ENCODE measurements at places on chromosomes 7 and 10.
A peak's percentile ranks its signal among the peaks of the same experiment; 100 is the strongest.

DNA sequence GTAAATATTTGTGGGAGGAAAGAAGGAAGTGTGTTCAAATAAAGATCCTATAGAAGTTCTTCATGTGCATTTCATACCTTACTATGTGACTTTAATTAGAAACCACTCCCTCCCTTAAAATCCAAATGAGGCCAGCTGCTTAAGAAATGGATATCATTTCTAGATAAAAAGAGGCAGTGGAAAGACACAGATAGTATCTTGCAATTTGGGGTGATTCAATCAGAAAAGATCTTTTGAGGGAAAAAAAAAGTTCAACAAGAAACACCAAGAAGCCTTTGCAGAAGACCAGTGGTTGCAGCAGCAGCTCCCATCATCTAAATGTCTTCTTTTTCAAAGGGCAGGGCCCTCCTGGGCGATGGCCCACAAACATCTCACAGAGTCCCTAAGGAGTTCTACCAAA is 200.1 kb downstream of the LRRN3 start:
- DNase-seq, result no peak

GRCh38 chr7:157234271-157234670 is 95.5 kb downstream of the UBE3C start:
- DNase-seq, result no peak

DNA sequence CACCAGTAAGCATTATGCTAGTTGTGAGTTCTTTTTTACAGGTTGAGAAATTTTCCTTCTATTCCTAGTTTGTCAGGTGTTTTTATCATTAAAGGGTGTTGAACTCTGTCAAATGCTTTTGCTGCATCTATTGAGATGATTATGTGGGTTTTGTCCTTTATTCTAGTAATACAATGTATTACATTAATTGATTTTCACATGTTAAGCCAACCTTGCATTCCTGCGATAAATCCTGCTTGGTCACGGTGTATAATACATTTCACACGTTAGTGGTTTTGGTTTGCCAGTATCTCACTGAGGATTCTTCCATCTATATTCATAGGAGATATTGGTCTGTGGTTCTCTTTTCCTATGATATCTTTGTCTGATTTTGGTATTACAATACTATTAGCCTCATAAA is 136.0 kb downstream of the UBE2H start:
- DNase-seq, result no peak

DNA sequence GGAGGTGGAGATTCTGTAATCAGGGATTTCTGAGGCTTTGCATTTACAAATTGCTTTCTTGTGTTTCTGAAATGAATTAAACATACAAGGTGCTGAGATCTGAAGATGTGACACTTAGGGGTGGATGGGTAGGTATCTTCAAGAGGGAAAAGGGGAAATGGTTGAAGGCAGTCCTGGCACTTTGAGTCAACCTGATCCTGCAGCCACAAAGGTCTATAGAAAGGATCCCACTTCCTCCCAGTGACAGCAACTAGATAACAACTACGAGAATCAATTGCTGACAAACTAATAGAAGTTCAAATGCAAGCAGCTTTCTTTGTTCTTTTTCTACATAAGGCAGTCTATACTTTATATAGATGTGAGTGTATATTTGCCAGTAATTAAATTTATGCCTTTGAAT is 553.3 kb downstream of the MDFIC start:
- DNase-seq, result no peak

DNA sequence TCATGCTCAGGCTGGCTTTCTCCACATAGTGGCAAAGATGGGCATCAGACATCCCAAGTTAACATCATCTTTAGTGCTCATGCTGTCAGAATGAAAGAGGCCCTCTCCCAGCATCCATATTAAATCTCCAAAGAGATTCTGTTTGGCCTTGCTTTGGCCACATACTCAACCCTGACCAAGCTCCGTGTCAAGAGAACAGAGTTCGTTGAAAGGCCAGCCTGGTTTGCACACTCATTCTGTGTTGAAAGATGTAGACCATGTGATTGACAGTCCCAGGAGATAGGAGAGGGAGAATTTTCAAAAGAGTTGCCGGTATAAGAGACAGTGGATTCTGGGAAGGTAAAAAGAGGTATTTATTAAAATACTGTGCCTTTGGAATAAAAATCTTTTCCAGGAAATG is 19.7 kb downstream of the MET start:
- no peak for DNase-seq

- DNase-seq, result peak; percentile 77
These were observed at the start of gene WASL for GRCh38 chr7:123748734-123749536. WASL (minus strand) TSS chr7:123749003; CDS start chr7:123748734, 269 bp downstream.

DNA sequence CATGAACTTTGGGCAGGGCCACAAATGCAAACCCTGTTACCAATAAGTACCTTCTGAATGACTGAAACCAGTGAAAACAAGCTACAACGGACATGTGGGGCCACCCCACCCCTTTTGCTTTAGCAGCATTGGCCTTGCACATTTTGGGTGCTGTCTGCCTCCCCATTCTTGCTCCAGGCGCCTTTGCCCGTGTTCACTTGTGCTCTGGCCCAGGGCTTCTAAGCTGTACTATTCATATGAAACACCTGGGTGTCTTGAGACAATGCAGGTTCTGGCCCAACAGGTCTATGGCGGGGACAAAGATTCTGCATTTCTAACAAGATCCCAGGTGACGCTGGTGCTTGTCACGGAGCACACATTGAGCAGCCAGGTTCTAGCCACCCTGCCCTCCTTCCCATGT is 96.5 kb upstream of the SDK1 start:
- no peak for DNase-seq

- DNase-seq, result no peak
These were observed 6.0 kb downstream of the BRI3 start for GRCh38 chr7:98287486-98287959.

GRCh38 chr10:26157734-26158133 is 58.8 kb upstream of the GAD2 start:
- no peak for DNase-seq

DNA sequence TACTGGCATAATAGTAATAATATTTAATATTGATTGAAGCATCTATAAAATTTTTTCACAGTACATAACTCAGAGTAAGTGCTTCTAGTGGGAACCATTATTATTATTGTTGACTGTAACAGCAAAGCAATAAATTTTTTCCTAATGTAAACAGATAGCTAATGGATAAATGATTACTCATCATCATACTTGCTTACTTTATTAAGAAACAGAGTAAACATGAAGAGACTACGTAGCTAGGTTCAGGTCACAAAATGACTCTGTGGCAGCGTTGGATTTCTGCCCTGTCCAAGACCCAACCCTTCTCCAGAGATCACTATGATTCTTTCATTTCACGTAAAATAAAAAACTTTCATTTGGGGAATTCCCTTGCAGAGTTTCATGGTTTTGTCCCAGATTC is 8.3 kb upstream of the ABCB5 start:
- DNase-seq, result no peak

- no peak for DNase-seq
These were observed 21.4 kb downstream of the ZKSCAN5 start for GRCh38 chr7:99525713-99526440.

DNA sequence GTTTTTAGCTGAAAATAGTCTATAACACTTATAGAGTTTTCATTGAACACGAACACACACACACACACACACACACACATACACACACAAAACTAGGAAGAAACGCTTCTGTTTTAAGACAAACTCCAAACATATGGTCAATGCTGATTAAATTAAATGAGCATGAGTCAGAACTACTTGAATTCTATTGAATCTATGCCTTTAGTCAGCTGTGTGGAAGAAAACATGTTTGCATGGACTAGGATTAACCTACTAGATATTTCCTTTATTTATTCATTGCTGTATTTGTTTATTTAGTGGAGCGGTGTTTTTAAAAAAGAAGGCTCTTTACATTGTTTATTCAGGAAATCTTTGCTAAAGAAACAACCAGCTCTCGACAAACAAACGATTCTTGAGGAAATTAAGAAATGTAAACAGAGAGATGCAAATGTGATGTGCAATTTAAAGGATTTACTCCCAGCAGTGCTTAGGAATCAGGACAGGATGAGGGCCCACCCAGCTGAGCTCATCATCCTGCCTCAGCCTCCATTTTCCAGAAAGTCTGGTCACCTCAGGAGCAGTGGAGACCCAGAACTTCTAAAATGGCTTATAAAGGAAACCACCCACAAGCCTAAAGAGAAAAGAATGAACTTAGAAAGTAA is 83.2 kb downstream of the PDE1C start:
- no peak for DNase-seq

GRCh38 chr7:147990942-147991341 is 599.6 kb upstream of the C7orf33 start:
- no peak for DNase-seq

GRCh38 chr7:15687546-15688278 is 1.2 kb upstream of the MEOX2 start:
- no peak for DNase-seq

GRCh38 chr7:55484241-55484640 is 88.1 kb downstream of the VOPP1 start:
- no peak for DNase-seq

All from 8988T (cell line).